ENCODE measurements at places on chromosomes 3 and 15. TPM values are rescaled to one million over a fixed set of nuclear protein-coding genes. Genes with fewer than 3 reads are reported as not detected.

DNA sequence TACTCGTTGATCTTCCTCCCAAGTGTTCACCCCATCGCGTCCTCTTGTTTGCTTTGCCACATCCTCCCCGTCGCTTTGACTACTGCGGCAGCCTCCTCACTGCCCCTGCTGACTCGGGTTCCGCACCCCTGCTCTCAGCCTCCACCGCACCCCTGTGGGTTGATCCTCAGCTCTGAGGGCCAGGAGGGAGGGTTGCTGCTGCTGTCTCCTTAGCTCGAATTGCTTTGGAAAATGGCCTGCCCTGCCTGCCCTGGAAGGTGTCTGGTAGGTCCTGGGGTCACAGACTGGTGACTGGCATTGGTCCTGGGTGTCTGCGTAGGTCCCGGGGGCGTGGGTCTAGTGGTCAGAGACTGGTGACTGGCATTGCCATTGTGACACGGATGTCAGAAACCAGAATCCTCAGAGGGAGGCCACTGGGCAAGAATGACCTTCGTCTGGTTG lies 9.4 kb downstream of the MUC4 start:
- H3K27me3 ChIP-seq = peaks cover 21% of the 10 kb centered on the region
- DNase-seq = peak; percentile 81
- H3K27ac ChIP-seq = peak overlapping the region; percentile 71
- H3K36me3 ChIP-seq = peaks cover 27% of the 10 kb centered on the region

GRCh38 chr15:79447060-79447459 lies 14.9 kb downstream of the MINAR1 start:
- no peaks in the 10 kb centered on the region for H3K36me3 ChIP-seq
- H3K4me3 ChIP-seq = no peak overlapping the region
- H3K4me1 ChIP-seq = no peaks in the 10 kb centered on the region
- H3K27ac ChIP-seq = no peak overlapping the region

DNA sequence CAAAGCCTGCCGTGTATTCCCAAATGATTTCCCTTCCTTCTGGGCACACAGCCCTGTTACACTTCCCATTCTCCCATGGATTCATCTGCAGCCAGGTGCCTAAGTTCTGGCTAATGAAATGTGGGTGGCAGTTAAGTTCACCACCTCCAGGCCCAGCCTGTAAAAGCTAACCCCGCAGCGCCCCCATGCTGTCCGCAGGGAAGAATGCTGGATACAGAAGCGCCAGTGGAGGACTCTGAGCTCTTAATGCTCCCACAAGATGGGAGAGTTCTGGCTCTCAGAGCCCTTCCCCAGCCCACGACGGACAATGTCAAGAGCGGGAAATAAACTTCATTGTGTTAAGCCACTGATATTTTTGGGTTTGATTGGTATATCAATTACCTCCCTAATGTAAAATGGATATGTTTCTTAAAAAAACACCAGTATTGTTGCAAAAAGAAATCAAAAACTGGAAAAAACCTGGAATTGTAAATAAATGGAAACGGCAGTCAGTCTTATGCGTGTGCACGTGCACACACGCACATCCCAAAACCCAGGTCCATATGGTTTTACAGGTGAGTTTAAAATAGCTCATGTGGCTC lies 37.7 kb upstream of the FGD5 start:
- no peak overlapping the region for H3K4me3 ChIP-seq
- H3K27ac ChIP-seq = no peak overlapping the region
- peak; percentile 59 for DNase-seq

- H3K36me3 ChIP-seq = no peaks in the 10 kb centered on the region
- H3K27ac ChIP-seq = no peak overlapping the region
- no peak for DNase-seq
Measured at GRCh38 chr3:30187366-30187765, 419.0 kb upstream of the TGFBR2 start.

DNA sequence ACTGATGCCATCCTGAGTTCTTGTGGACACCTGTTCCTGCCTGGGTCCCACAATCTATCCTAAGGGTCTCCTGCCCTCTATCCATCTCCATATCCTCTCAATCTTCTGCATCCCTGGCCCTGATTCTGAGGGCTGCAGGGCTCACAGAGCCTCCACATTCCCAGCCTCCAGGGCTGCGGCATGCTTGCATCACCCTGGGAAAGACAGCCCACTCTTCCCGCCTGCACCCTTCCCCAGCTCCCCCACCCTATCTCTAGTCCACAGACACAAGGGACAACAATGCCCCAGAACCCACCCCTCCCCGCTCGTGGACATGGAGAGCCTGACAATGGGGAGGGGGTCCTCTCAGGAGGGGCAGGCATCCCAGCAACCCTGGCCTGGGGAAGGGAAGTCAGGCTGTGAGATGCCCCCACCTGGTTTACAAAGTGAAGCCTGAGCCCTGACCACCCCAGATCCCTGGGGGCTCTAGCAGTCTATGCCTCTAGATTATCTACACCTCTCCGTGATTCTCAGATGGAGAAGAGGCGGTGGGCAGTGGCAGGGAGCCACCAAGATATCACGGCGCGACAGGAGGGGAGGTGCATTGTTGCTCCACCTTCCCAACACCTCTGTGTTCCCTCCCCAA lies 10.3 kb downstream of the SEMA3G start:
- H3K4me3 ChIP-seq = no peak overlapping the region
- H3K27ac ChIP-seq = no peak overlapping the region
- no peaks in the 10 kb centered on the region for H3K36me3 ChIP-seq
- no peaks in the 10 kb centered on the region for H3K27me3 ChIP-seq
- DNase-seq = no peak
- peaks cover 11% of the 10 kb centered on the region for H3K4me1 ChIP-seq

GRCh38 chr3:90132197-90132596 lies 1024.8 kb downstream of the EPHA3 start:
- no peak overlapping the region for H3K4me3 ChIP-seq
- no peaks in the 10 kb centered on the region for H3K4me1 ChIP-seq
- no peaks in the 10 kb centered on the region for H3K27me3 ChIP-seq
- DNase-seq = no peak

GRCh38 chr3:110414855-110415254 lies 656.8 kb upstream of the NECTIN3 start:
- no peak for DNase-seq
- H3K4me3 ChIP-seq = no peak overlapping the region
- H3K4me1 ChIP-seq = no peaks in the 10 kb centered on the region
- H3K27ac ChIP-seq = no peak overlapping the region

SAMMSON gene
- not detected for total RNA-seq

DMXL2 gene
- 7.3 TPM for total RNA-seq
